Parietal lobe (tissue), 2 donors: ENCODE measurements at places on chromosomes 6 and 20. TPM values are rescaled to one million over a fixed set of nuclear protein-coding genes. Genes with fewer than 3 reads are reported as not detected.

Gene DNAAF9
- 70.7 TPM for total RNA-seq

Gene FOXQ1
- total RNA-seq, result 1.9 TPM

Gene ADGRF5
- total RNA-seq, result 11.3 TPM

Gene TFAP2D
- total RNA-seq, result not detected

Gene ARMC12
- 0.31 TPM for total RNA-seq

Gene C6orf163
- 23.5 TPM for total RNA-seq

Gene HAO1
- total RNA-seq, result not detected

Gene HSPA12B
- total RNA-seq, result 3.4 TPM

Gene SLC35D3
- total RNA-seq, result not detected

Gene TSBP1
- not detected for total RNA-seq

Gene TPD52L1
- total RNA-seq, result 3.8 TPM

Gene MAS1
- total RNA-seq, result 0.31 TPM

Gene SLC17A2
- total RNA-seq, result not detected

Gene BFSP1
- total RNA-seq, result 0.31 TPM

Gene BMP6
- total RNA-seq, result 3.4 TPM

Gene YIPF3
- total RNA-seq, result 71.4 TPM

Gene CRISP3
- not detected for total RNA-seq

Gene DLK2
- total RNA-seq, result 8.5 TPM

Gene LY6G6D
- total RNA-seq, result not detected

Gene MCCD1
- total RNA-seq, result not detected

Gene FAM110A
- total RNA-seq, result 9.1 TPM

Gene ENPP5
- 5.0 TPM for total RNA-seq

Gene GMEB2
- total RNA-seq, result 9.7 TPM

Gene HLA-DRB1
- total RNA-seq, result 1.6 TPM

Gene SLC26A8
- total RNA-seq, result 3.8 TPM
